ENCODE measurements at places on chromosomes 2 and 18.

DNA sequence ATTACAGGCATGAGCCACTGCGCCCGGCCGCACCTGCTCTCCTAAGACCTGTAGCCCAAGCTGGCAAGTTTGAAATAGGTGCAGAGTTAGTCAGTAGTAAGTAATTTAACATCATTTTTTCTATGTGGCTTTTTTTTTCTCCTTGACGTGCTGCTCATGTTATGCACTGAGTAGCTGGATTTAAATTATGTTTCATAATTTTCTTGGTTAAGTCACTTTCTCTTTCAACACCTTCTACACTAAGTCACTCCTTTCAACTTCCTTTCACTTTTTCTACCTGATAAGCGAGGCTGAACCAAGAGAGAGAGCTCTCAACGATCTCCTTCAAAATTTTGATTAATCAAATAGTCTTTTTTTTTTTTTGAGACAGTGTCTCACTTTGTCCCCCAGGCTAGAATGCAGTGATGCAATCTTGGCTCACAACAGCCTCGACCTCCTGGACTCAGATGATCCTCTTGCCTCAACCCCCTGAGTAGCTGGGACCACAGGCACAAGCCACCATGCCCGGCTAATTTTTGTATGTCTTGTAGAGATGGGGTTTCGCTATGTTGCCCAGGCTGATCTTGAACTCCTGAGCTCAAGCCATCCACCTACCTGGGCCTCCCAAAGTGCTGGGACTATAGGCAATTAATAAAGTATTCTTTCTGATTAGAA is 13.1 kb downstream of the CASP8 start:
- DNase-seq: no peak

DNA sequence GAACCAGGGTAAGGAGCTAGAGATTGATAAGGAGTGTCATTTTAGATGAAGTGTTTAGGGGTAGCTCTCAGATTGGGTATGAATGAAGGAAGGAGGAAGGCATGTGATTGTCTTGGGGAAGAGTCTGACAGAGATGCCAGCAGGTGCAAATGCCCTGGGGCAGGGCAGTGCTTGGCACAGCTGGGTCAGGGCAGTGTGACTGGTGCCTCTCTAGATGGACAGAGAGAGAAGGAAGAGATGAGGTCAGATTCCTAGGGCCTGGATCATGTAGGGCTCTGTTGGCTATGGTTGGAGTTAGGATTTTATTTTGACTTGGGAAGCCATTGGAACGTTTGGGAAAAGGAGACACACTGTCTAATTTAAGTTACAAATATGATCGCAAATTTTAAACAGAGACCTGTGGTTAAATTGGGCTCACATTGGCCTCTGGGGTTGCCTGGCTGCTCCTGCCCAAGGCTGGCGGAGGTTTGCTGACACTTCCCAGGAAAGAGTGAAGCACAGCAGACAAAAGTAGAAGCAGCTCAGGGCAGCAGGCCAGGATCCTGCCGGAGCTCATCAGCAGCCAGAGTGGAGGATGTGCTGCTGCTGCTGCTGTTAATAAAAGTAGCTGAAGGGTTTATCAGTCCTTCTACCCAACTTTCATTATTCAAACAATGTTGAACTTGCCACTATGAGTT is 32.7 kb upstream of the FHL2 start:
- DNase-seq: peak; percentile 54

- DNase-seq: peak; percentile 48
Measured at GRCh38 chr18:23844991-23845680, 155.9 kb downstream of the LAMA3 start.

- DNase-seq: no peak
Measured at GRCh38 chr2:160828076-160828475, 332.2 kb upstream of the TANK start.

- no peak for DNase-seq
Measured at GRCh38 chr2:161357097-161357496, 48.9 kb downstream of the PSMD14 start.

GRCh38 chr2:199631129-199631528 is 173.4 kb upstream of the SATB2 start:
- DNase-seq: no peak

GRCh38 chr2:43032213-43033015 is 194.0 kb downstream of the ZFP36L2 start:
- no peak for DNase-seq

- no peak for DNase-seq
Measured at GRCh38 chr2:127034051-127034450, 72.9 kb downstream of the BIN1 start.

DNA sequence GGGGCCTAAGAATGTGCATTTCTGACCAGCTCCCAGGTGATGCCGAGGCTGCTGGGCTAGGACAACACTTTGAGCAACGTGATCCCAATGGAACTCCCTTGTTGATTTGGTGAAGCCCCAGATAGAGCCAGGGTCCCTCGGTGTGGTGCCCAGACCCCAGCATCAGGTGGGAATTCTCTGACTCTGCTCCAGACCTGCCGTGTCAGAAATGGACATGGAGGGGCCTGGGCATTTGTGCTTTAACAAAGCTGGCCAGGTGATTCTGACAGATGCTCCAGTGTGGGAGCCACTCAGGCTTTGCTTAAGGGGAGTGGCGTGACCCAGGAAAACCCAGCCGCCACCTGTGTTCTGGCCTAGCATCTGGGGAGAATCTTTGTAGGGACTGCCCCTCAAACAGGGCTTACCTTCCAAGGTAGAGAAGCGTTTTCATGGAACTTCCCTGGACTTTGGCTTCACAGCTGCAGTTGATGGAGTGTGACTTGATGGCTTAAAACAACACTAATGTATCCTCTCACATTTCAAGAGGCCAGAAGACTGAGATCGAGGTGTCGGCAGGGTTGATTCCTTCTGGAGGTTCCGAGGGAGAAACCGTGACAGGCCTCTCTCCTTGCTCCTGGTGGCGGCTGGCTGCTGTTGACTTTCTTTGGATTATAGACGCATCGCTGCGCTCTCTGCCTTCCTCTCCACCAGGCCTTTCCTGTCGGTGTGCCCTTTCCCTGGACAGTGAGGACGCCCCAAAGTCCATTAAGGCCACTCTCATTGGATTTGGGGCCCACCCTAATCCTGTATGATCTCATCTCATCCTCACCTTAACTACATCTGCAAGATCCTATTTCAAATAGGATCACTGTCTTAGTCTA is 57.0 kb upstream of the HDAC4 start:
- no peak for DNase-seq

All from fibroblast of skin of abdomen (primary cell).